Spleen (tissue), 13 donors: ENCODE measurements at places on chromosomes 4 and X. TPM values are rescaled to one million over a fixed set of nuclear protein-coding genes. Genes with fewer than 3 reads are reported as not detected.

DNA sequence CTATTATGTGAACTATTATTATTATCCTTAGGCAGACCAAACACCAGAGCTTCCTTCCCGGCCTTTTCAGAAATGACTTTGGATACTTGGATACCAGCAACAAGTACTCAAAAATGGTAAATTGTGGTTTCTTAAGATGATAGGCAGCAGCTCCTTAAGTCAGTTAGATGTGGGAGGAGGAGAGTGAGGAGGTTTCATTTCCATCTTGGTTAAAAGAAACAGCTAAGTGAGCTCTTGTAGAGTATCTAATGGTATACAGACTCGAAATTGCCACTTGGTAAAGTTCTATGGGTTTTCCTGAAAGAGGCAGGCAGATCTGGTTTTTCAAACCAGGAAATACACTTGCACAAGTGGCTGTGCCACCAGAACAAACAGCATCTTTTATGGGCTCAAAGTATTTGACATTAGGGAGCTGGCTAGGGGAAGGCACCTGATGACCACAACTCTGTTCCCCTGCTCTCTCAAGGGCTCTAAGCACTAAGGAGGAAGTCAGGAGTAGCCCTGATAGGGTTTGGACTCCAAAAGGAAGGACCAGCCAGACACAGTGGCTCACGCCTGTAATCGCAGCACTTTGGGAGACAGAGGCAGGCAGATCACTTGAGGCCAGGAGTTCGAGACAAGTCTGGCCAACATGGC is 130.9 kb downstream of the TMEM164 start:
- DNase-seq, result no peak

DNA sequence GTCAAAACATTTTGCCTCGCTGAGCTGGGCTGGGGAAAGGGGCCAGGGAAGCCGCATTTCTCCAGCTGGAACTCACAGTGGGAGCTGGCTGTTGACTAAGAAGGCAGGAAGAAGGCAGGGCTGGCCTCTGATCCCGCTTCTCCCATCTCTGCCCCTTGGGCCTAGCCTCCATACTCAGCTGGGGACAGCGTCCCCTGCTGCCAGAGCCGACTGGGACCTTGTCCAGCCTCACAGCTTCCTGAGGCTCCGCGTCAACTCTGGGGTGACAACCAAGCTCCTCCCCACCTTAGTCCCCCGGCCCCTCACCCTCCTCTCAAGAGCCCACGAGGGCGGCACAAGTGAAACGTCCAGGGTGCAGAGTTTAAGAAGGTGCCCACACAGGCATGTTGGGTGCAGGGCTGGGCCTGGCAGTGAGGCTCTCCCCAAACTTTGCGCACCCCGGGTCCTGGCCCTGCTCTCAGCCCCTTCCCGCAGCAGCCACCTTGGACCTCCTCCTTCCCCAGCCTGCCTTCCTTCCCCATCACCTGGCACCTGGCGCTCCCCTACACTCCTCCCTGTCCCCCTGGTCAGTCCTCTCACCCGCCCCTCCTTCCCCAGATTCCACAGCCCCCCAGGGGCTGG is 100.8 kb downstream of the PSAPL1 start:
- DNase-seq, result peak; percentile 58

DNA sequence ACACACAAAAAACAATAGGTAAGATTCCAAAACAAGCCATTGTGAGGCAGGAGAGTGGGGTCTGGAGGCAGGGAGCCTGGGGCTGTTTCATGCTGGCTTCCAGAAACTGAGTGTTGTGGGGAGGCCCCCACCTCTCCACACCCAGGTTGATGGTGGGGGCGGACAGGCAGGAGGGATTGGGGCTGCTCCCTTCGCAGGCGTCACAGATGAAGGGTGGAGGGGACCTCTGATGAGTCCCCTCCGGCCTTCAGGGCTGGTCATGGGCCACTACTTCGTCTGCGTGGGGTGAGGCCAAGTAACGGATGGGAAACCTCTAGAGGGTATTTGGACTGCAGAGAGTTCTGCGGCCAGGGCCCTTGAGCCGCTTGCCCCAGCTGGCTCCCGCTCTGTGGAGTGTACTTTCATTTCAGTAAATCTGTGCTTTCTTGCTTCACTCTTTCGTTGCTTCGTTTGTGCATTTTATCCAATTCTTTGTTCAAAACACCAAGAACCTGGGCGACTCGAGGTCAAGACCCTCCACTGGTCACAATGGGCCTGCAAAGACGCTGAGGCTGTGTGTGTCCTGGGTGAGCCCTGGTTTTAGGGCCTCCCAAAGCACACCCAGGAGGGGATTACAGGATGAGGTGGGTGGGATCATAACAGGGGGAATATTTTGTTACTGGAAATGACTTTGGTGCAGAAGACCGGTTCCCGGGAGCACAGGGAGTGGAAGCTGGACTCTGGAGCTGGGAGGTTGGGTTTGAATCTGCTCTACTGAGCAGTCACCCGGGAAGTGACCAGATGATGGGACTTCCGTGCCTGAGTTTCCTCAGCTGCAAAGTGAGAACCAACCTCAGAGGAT is 83.7 kb upstream of the ADRA2C start:
- peak; percentile 53 for DNase-seq

DNA sequence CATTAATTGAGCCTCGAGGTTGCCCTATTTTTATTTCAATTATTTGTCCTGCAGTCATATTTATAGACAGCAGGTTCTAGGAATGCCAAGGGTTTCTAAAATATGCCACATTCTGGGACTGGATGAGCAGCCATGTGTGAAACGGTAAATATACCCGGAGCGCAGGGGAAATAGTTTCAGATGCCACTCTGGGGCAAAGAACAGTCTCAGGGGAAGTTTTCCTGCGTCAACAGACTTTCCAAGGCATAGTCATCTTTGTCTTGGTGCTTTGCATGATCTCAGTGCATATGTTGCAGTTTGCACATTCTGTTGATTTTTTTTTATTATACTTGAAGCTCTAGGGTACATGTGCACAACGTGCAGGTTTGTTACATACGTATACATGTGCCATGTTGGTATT is 71.0 kb downstream of the GPAT3 start:
- DNase-seq, result no peak

GRCh38 chrX:133706890-133707289 is 278.5 kb downstream of the GPC3 start:
- no peak for DNase-seq

DNA sequence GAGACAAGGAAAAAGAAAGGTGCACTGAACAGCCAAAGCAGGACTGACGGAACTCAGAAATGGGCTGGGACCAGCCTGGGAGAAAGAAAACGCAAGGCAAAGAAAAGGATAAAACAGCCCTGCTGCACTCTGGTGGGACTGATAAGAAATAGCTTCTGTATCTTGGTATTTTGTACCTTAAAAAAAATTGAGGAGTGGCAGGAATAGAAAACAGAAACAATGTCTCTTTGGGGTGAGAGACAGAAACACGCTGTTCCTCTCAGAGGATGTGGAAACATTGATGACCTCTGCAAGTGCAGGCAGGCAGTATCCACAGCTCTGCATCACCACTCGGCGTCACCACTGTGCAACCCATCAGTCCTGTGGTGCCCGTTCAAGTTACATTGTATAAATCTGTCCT is 152.5 kb upstream of the SPRY1 start:
- peak; percentile 72 for DNase-seq

Gene MAGEA3
- not detected for total RNA-seq

Gene SPANXN4
- not detected for total RNA-seq

Gene NKX3-2
- 1.7 TPM for total RNA-seq

Gene UNC5C
- total RNA-seq, result 7.5 TPM

Gene TCP11X2
- total RNA-seq, result not detected

Gene MAGEE1
- total RNA-seq, result 4.0 TPM

Gene SSX2
- total RNA-seq, result not detected

Gene TKTL2
- total RNA-seq, result 0.39 TPM

Gene ADH6
- total RNA-seq, result not detected
